RPMI7951 (cell line): ENCODE measurements at places on chromosomes 6 and 20.

- DNase-seq: peak; percentile 86
Observed at GRCh38 chr6:3977875-3978711, 100.8 kb downstream of the FAM217A start.

GRCh38 chr20:36860811-36861624 is 14.9 kb upstream of the TLDC2 start:
- no peak for DNase-seq

DNA sequence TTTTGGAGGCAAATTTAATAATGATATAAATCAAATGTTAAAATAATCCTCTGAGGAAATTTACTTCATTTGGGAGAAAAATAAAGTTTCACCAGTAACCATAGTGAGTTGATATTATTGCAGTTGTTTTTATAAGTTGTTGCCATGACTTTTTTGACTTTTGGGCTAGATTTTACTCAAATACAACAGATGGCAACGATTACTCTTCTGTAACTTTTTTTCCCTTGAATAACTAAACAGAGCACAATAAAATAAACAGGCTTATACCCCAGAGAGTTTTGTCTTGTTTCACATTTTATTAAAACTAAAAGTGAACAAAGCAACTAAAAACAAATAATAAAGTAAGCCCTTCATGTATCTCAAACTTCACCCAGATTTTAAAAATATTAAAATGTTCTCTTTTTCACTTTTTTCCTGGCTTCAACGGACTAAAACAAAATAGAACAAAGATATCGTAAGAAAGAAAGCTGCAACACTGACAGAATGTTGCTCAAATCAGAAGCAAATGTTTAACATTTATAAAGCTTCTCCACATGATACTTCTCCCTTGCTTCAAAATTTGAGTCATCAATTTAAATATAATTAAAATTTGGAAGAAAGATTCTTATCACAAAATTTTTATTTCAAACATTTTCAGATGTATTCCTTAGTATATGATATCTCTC is 42.5 kb upstream of the BMP5 start:
- DNase-seq: no peak

DNA sequence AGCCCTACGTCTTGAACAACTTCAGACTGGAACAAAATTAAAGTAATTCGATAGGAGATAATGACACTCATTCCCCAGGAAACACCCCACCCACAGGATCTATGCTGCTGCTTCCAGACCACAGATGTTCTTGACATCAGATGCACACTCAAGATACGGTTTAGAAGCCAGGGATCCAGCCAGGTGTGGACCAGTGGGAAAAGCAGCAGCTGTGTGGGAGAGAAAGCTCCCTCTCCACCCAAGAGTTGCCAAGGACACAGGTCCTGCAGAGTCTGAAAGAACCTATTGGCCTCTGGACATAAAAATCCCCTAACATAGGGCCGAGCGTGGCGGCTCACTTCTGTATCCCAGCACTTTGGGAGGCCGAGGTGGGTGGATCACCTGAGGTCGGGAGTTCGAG is 91.7 kb upstream of the NFATC2 start:
- peak; percentile 85 for DNase-seq

GRCh38 chr20:63826753-63827152 is 4.3 kb downstream of the ZBTB46 start:
- DNase-seq: peak; percentile 53

DNA sequence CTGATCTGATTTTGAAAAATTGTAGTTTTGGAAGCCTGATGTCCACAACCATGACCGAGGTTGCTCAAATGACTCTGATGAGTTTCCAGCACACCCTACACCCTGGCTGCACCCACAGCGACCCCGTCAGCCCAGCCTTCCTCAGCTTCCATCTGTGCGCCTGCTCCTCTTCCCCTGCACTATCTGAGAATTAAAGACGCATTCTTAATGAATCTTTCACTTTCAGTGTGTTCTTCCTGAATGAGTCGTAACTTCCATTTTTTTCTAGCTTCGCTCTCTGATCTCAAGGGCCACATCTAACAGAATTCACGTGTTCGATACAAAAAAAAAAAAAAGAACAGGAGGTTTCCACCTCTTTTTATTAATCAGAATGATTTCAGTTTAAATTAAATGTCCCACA is 21.3 kb upstream of the RREB1 start:
- DNase-seq: peak; percentile 36

- DNase-seq: peak; percentile 69
Observed at GRCh38 chr6:20404641-20405032, 3.0 kb downstream of the E2F3 start.

DNA sequence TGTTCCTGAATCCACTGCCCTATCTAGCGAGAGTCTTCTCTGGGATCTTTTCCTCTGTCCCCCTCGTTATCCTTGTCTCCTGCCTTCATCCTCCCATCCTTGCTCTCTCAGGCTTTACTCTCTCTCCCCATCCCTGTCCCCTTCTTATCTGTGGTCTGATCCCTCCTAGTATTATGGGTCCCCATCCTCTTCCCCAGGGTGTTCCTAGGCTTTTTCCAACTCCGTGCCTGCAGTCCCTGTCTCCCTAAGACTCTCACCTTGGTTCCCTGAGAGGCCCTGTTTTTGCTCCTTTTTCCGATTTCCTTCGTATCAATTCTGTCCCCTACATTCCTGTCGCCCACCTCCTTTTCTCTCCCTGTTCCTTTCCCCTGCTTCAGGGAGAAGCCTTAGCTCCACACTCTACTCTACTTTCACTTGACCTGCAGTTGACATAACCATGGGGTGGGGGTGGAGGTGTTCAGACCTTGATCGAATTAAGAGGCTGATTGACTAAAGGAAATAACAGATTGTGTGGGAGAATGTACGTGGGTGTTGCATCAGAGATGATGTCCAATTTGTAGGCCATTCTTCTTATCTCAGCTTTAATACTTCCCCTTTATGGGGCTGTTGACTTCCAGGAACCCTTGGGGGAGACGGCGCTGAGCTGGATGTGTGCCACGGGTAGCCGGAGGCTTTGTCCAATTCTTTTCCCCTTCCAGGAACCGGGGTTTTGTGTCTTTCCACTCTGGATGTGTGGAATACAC is 905 bp downstream of the PPARD start:
- DNase-seq: peak; percentile 51

DNA sequence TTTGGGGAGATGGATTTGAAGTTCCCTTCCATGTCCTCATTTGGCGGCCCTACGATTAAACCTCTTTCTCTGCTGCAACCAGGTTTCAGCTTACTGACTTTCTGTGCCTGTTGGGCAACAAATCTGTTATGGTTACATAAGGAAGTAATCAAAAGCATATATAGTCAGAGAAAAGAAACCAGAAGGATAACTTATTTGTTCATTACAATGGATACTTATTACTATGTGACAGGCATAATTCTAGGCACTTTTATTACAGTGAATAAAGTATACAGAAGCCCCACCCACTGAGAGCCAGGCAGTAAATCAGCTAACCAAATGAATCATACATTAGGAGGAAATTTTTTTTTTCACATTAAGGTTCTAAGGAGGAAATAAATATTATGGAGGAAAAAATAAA is 9.6 kb upstream of the TRIM31 start:
- DNase-seq: no peak

DNA sequence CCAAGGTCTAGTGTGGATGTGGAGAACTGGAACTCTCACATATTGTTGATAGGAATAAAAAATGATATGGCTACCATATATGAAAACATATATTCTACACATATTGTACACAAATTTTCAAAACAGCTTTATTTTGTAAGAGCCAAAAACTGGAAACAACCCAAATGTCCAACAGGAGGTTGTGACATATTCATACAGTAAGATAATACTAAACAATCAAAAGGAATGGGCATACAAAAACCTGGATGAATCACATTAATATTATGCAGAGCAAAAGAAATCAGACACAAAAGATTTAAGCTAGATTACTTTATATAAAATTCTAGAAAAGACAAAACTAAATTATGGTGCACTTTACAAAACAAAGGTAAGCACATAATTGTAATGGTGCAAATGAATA is 223.9 kb downstream of the SIM1 start:
- no peak for DNase-seq

DNA sequence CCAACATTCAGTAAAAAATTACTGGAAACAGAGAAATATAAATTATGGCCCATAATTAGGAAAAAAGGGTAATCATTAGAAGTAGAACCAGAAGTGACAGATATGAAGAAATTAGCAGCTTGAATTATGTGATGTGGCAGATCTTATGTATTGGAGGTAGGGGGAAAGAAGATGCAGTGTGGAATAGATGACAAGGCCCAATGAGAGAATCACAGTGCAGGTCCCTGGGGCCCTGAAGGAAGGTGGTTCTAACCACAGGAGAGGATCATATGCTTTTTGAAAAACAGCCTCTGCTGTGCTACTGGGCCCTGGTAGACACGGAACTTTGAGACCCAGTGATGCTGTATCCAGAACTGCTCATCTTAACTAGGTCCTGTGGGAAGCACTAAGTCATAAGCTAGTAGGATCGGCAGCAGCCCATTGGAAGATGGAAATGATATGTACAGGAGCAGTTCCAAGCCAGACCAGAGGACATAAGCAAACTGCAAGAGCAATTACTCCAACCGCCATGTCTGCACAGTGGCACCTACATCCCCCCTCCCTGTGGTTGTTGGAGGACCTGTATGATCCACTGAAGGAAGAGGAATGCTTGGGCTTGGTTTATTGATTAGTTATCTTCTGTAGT is 14.2 kb downstream of the HEBP2 start:
- no peak for DNase-seq

DNA sequence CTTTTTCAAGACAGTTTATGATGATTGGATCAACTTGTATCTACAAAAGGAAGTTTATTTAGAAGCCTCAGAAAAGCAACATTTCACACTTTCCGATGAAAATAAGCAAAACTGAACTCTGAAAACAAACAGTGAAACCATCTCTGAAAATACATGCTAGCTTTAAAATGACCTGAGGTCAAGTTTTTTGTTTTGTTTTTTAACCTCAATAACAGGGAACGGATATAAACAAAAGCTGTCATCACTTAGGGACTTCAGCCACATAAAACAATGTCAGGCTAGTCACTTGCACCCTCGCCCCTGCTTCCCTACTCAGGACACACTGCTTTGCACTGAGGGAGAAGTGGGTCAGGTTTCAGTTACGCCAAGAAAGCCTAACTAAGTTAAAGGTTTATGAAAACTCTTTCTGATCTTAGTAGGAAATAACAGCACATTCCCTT is 11.6 kb downstream of the BACH2 start:
- DNase-seq: peak; percentile 20

DNA sequence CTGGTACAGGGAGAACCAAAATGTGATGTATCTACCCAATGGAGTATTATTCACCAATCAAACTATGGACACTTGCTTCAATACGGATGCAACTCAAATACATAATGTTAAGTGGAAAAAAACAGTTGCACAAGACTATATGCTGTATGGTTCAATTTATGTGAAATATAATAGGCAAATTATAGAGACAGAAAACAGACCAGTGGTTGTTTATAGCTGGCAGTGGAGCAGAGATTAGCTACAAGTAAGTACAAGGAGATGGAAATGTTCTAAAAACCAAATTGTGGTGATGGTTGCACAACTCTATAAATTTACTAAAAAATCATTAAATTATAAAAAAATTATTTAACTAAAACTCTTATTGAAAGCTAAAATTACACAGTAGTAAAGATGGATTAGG is 113.2 kb downstream of the PRDM1 start:
- DNase-seq: no peak

DNA sequence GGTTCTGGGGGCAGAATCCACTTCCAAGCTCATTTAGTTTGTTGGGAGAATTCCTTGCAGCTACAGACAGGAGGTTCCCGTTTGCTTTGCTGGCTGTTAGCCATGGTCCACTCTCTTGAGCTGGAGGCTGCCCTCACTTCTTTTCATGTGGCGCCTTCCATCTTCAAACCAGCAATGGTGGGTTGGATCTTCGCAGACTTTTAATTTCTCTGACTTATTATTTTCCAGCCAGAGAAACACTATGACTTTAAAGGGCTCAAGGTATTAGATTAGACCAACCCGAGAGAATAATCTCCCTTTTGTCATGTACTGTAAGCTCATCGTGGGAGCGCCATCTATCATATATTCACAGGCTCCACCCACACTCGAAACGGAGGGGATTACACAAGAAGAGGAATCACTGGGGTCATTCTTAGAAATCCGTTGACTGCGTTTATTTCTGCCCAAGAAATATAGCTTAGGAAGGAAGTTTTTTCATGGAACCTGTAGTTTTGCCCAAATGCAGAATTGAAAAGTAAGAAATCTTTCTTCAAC is 38.9 kb downstream of the SAMD5 start:
- DNase-seq: no peak

GRCh38 chr20:38144974-38145728 is 19.9 kb downstream of the TGM2 start:
- peak; percentile 74 for DNase-seq

GRCh38 chr6:5466281-5467136 is 205.2 kb downstream of the FARS2 start:
- peak; percentile 70 for DNase-seq

DNA sequence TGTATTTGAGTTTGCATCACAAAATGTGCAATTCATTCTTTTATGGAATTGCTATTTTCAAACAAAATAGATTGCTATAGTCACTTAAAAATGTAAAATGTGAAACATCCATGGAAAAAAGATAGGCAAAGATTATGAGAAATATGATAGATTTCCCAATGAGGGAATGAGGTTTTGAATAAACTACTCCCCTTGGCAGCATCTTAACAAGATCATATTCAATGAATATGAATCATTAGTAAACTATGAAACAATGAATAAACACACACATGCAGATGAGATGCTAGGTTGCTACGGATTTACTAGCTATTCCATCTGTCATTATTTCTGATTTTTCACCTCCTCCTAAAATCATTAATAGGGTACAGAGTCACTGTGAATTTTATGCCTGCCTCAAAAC is 401.8 kb downstream of the PHF3 start:
- no peak for DNase-seq

DNA sequence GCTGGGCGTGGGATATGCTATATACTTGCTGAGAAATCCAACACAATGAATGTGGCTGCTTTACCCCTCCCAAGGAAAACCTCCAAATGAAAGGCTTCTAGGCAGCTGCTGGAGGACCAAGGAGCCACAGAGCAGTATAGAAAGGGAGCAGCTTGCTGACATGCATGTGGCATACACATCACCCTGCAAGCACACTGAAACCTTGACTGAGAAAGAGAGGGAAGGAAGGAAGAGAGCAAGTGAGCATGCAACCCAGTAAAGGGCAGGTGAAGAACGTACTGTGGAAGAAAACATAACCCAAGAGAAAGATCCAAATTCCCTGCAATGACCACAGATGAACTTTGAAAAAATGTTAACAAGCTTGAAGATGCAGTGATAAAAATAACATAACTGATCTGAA is 543.0 kb downstream of the KIF16B start:
- DNase-seq: no peak

GRCh38 chr6:163461696-163462095 is 47.2 kb downstream of the QKI start:
- DNase-seq: no peak

GRCh38 chr20:46557231-46557956 is 6.9 kb upstream of the OCSTAMP start:
- peak; percentile 92 for DNase-seq

DNA sequence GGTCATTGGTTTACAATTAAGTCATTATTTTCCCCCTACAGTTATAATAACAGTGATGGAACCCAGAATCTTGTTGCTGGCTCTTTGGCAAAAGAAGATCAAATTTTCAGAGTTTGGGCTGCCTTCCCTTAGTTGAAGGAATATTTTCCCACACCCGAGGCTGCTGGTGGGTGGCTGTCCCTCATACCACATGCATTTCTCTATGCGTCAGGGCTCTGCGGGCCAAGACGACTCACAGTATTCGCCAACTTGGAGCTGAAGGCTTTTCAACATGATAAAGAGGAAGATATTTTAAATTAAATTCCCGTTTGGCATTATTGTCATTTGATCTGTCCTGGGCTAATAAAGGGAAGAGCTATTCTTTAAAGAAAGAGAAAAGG is 102.2 kb upstream of the SASH1 start:
- no peak for DNase-seq
